IPS DF 19.7 (cell line): ENCODE measurements at places on chromosomes 5 and 9.

GRCh38 chr5:110899566-110900412 is 161.0 kb downstream of the SLC25A46 start:
- DNase-seq, result no peak

- no peak for DNase-seq
Measured at GRCh38 chr5:68746643-68747420, 347.0 kb upstream of the SLC30A5 start.

- DNase-seq, result peak; percentile 71
Measured at GRCh38 chr5:59709346-59709821, 184.1 kb downstream of the PDE4D start.

DNA sequence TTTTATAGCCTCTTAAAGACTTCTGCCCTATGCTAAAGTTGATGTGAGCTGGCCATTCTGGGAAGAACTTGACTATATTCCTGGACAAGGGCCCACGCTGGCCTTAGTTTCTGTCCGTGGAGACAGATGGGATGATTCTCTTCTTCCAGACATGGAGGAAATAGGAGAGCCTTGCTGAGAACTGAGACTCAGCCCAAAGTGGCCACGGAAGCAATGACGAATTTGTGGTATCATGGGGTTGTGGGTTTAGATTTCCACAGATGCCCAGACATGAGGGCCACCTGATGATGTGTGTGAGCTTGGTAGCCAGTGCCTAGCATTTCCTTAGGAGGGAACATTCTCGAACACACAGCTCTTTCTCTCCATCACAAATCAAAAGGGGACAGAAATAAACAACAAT is 309.1 kb downstream of the NSG2 start:
- no peak for DNase-seq

- no peak for DNase-seq
Measured at GRCh38 chr5:146203872-146204192, 427 bp downstream of the RBM27 start.
